ENCODE measurements at places on chromosomes 12 and 14.

GRCh38 chr12:107818984-107819383 lies 44.5 kb downstream of the ASCL4 start:
- DNase-seq: no peak

DNA sequence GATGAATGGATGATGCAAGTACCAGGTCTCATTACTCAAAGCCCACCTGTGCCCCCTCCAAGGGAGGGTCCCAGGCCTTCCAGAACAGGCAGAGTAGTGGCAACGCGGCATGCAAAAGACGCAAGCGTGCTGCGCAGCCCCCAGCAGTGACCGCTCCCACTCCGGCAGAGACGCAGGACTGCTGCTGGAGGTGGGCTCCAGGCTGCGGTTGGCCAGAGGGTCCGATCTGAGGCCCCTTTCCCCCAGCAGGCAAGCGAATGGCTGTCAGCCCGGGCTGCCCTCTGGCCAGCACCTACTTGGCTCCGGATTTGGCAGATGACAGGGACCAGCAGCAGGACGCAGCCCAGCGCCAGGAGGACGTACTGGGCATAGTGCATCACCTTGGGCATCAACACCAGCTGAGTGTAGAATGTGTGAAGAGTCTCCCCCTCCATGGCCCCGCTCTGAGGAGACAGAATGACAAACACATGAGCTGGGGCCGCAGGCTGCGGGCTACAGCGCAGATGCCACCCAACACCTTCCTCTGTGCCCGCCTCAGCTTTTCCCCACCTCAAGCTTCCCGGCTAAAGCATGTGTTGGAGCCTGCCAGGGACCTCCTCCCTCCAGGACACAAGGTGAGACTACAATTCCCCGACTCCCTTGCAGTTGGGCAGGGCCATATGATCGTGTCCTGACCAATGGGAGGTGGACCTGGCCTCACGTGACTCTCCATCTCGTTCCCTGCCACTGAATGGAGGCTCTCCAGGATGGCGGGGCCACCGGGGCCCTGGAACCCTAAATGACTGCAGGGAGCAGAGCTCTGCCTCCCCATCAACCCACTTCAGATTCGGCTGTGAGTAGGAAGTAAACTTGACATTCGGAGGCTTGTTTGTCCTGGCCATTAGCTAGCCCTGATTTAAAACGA lies 77.4 kb downstream of the SCARB1 start:
- peak; percentile 90 for DNase-seq

DNA sequence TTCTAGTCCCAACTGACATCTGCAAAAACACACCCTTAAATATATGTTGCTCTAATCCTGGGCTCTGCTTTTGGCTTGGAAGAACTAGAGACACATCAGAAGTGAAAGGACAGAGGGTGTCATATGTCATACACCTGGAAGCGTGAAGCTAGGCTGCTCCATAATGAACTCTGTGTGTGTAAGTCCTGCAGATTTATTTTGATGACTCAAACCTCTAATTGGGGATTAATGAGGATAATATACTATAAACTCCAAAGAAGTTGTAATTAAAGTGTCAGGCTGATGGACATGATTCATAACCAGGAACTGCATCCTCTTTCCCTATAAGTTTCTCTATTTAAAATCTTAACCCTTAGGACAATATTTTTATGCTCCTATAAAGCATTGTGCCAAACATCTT lies 4.4 kb upstream of the KCNK10 start:
- DNase-seq: no peak

DNA sequence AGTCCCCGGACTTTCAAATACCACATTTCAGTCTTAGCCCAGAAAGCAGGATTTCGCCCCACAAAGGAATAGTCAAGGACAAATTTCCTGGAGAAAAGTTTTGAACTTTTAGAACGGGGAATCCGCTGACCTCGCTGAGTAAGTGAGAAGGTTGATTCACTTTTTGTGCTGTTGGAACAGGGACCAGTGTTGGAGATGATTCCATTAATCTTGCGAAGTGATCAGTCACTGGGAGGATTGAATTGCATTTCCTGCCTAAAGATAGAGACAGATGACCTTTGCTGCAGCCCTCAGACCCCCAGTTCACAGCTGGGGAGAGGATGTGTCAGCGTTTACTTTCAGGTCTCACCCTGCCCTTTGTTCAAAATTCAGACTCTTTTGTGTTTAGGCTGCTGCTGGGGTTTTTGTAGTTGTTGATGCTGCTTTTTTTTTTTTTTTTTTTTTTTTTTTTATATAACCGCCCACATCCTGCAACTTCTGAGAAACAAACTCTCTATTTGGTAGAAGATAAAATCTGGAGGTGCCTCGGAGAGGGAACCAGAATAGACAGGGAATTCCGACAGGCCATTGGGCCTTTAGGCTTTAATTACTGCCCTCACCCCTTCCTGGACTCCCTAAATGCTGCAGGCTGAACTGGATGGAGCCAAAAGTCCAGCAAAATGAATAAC lies 9.8 kb upstream of the KDM2B start:
- no peak for DNase-seq

GRCh38 chr14:90168425-90169105 lies 87.8 kb upstream of the PSMC1 start:
- DNase-seq: no peak

GRCh38 chr12:77941401-77941800 lies 110.7 kb downstream of the NAV3 start:
- DNase-seq: no peak

DNA sequence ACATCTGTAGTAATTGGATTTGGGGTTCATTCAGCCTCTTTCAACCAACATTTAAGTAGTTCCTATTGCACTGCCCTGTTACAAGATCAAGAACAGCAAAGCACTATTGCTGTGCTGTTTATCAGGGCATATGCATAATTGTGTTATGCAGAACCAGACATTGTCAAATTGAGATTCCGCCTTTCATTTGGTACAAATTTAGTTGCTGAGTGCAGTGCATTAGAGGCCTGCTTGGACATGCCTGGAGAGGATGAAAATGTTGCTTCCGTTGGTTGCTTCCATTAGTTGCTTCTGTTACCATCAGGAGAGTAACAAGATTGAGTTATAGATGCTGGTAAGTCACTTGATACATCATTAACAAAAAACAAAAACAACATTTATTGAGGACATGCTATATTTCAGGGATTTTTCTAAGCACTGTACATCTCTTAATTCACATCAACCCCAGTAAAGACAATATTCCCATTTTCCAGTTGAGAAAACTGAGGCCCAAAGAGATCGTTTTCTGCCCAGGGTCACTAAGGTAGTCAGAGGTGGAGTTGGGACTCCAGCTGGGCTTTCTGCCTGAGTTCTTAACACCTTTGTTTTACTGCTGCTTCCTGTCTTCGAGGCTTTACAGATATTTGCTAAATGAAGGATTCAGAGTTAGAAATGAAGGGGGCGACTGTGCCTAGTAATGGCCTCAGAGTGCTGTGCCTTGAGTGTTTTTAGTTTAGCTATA lies 79.3 kb downstream of the PPP2R5C start:
- no peak for DNase-seq

DNA sequence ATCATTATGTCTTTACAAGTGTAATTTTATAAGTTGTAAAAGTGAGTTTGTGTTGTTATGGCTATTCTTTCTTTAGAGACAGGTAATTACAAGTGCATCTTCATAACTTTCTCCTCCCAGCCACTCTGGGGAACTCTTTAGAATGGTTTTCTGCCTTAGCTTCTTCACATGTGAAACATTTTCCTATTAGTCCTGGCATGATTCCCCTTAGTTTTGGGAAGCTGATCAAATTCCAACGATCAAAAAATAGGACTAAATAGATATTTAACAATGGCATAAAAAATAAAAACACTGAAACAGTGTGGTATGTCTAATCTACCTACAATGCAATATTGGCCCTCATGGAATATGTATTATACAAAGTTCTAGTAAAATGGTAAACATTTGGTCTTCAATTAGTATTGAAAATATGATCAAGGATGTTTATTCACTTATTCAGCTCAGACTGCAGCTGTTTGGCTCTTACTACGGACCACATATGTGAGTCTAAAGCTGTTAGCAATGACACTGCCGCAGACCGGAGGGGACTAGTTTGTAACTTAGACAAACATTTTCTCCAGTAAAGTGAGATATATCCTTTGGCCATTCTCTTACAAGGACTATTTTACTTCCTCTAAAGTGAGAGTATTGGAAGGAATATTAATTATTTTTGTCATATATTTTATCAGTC lies 890.8 kb upstream of the USP15 start:
- DNase-seq: no peak

- no peak for DNase-seq
Measured at GRCh38 chr12:110371408-110372055, 32.0 kb downstream of the ANAPC7 start.

DNA sequence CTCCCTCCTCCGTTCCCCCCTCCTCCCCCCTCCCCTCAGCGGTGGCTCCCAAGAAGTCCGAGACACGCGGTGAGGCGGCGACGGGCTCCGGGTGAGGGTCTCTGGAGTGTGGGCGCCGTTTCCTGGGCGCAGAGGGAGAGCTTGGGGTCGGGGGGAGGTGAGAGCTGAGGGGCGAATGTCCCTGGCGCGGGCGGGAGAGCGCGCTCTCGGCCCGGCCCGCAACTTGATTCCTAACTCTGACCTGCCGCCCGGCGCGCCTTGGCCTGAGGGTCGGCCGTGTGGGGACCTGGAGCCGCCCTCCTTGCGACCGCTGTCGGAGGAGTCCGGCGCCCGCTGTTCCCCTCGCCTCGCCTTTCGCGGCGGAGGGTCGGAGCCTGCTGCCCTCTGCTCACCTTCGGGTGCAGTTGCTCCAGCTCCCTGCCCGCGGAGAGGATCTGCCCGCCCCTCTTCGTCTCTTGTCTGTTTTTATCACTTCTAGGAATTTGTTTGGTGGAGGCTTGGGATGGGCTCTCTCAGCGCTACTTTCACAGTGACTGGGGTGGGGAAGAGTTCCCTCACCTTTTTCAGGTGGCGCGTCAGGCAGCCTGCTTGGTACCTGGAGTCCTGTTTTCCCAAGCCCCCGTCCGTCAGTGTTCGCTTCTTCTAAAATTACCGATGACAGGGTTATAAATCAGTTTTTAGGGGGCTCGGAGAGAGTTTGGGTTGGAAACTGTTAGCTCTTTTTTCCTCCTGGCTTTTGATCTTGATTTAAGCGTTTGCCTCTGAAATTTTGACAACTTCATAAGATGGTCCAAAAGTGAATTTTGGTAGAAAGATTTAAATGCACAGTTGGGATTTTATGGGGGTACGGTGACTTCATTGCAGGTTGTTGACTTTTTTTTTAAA lies 495 bp downstream of the ADIPOR2 start:
- DNase-seq: peak; percentile 24

- DNase-seq: peak; percentile 42
Measured at GRCh38 chr12:34597548-34598351, 575.5 kb downstream of the ALG10 start.

DNA sequence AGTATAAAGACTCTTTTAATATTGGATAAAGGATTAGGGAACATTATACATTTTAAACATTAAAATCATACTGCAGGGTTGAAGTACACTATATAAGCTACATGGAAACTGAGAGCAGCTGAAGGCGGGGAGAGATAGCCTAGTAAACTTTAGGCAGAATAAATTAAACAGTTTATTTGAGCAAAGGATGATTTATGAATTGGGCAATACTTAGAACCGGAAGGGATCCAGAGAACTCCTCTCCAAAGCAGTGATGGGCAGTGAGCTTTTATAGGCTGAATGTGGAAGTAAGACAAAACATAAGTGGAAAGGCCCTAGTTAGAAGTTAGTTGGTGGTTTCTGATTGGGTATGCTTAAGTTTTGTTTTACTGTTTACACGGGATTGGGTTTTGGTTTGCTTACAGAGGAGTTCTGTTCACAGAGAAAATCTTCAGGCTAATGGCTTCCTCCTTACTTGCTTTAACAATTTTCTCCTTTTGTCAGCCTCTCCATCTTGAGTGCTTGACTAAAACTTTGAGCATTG lies 18.9 kb downstream of the LEMD3 start:
- no peak for DNase-seq

DNA sequence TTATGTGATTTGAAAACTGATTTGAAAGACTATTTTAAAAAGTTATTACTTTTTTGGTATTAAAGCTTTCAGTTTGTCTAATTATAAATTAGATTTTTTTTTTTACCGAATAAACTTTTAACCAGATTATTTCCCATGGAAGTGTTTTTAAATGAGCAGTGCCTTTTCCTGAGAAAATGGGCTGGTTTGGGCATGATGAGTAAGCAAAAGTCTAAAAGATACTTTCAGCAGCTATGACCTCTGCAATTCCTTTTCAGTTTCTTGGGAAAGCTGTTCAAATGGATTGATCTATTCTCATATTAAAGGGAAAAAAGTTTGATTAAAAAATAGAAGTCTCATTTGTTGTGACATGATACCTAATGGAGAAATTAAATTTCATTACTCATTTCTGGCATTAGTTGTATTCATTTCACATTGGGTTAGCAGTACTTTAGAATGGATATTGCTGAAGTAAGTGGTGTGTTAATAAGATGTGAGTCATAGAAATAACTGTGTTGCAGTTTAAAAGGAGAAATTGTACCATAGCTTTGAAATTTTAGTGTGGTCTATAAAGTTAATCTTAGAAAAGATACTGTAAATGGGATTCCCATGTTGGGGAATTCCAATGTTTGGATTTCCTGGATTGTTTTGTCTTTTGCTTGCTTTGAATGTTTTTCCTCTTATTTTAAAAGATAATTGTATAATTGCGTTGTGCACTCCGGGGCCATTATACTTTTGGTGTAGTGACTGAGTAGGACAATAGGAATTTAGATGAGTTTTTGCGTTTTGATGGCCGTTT lies 21.0 kb downstream of the KTN1 start:
- no peak for DNase-seq

GRCh38 chr12:84421103-84421502 lies 491.5 kb downstream of the SLC6A15 start:
- DNase-seq: no peak

DNA sequence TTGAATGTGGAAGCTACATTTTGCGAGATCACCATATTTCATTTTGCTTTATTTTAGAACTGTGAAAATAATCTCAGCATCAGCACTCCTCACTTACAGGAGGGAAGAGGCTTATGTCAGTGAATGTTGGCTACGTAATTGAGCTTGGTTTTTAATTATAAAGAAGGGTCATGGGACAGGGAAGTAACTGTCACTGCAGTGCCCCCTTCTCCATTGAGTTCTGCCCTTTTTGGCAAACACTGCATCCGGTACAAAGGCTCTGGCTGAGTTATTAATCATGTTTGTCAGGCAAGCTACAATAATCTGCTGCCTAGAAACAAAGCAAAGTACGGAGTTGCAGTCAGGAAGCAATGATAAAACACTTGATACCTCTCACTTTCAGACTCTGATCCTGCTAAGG lies 546.7 kb downstream of the SNAPC1 start:
- peak; percentile 16 for DNase-seq

DNA sequence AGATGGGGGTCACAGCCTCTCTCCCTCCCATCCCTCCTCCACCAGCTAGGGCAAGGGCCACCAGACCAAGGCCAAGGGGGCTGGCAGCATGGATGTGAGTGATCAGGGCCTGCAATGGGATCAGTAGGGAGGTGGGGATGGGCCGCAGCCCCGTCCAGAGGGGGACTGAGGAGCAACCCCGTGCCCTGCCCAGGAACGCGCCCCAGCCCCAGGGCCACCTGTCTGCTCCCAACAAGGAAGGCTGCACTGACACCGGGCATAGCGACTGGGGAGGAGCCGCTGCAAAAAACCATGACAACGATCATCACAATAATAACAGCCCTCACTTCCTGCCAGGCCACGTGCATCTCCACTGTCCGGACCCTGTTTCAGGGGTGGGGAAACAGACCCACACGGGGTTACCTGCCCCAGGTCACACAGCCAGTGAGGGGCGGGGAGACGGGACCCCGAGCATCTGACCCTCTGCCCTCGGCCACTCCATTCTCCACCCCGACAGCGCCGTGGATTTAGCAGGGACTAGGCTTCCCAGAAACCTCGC lies 24.3 kb downstream of the NCOR2 start:
- DNase-seq: no peak

GRCh38 chr12:89504560-89505346 lies 19.8 kb downstream of the GALNT4 start:
- DNase-seq: no peak

Measured in lower leg skin (tissue), 4 donors.